ENCODE measurements at places on chromosomes 2 and 18.

- H3K4me3 ChIP-seq = no peak overlapping the region
- no peak overlapping the region for H3K27ac ChIP-seq
- no peak for DNase-seq
- H3K27me3 ChIP-seq = no peaks in the 10 kb centered on the region
These were observed 369.3 kb upstream of the KCNH7 start for GRCh38 chr2:163207693-163208370.

DNA sequence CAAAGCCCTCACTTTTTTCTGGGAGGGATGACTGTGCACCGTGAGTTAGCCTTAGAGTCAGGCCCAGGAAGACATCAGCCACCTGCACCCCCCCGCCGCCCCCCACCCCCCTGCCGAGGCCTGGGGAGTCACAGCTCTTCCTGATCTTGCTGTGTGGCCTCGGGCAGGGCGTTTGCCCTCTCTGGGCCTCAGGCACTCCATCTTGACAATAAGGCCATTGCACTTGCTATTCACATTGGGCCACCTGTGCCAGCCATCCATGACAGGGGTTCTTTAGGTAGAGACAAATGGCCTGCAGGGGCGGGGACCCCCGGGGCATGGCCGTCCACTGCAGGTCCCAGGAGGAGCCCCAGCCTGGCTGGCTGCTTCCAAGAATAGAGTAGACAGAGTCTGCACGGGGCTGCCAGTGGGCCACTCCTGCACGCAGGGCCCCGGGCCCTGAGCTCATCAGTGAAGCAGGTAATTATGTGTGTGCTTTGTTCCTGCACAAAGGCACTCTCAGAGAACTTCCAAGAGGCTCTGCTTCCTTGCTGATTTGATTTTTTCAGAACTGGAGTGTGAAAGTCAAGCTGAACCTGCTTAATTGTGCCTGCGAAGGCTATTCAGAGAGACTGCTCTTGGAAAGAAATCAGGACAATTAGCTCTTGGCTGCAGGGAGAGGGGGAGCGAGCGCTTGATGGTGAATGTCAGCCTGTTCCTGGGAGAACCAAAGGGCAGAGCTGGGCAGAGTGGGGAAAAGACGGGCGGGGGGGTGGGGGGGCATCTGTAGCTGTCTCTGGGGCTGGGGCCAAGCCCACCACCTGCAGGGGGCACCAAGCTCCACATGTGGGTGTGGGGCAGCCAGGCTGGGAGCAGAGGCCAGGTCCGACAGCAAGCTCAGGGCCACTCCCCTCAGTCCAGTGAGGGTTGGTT, 40.3 kb downstream of the RRM2 start:
- H3K4me1 ChIP-seq = no peaks in the 10 kb centered on the region
- no peak for DNase-seq
- no peaks in the 10 kb centered on the region for H3K27me3 ChIP-seq
- no peak overlapping the region for H3K4me3 ChIP-seq

DNA sequence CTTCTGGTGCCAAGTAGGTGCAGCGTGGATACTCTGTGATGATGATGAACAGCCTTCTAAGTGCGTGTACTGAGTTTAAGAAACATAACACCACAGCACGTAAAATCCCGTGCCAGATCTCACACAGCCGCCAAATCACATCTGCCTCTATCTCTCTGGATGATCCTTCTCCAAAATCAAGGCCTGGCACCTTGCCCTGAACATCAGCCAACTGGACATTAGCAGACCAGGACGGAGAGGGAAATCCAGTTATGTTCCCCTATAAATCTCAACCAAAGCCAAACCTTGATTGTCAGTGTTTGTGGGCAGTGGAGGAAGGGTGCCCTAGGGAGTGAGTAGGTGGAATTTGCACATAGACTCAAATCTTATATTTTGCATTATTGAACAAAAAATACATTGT, 164.3 kb downstream of the MIB1 start:
- H3K27ac ChIP-seq = no peak overlapping the region
- H3K27me3 ChIP-seq = no peaks in the 10 kb centered on the region
- H3K36me3 ChIP-seq = no peaks in the 10 kb centered on the region
- no peak overlapping the region for H3K4me3 ChIP-seq

GRCh38 chr2:237120916-237121315, 35.2 kb downstream of the COPS8 start:
- no peak overlapping the region for H3K4me3 ChIP-seq
- H3K4me1 ChIP-seq = peaks cover 15% of the 10 kb centered on the region
- H3K27me3 ChIP-seq = no peaks in the 10 kb centered on the region
- DNase-seq = no peak
- peak overlapping the region; percentile 59 for H3K27ac ChIP-seq

DNA sequence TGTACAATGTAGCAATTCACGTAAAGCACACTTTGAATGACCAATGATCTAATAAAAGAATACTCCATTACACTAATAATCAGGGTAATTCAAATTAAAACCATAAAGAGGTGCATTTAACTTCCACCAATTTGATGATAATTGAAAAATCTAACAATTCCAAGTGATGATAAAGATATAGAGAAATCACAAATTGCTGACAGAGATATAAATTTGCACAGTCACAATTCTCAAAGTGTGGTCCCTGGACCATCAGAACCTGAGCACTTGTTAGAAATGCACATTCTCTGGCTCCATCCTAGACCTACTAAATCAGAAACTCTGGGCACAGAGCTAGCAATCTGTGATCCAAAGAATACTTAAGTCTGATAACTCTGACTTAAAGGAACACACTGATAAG, 165.8 kb upstream of the DCC start:
- H3K27me3 ChIP-seq = no peaks in the 10 kb centered on the region
- H3K4me3 ChIP-seq = no peak overlapping the region
- H3K4me1 ChIP-seq = no peaks in the 10 kb centered on the region
- no peak overlapping the region for H3K27ac ChIP-seq
- DNase-seq = no peak
- H3K36me3 ChIP-seq = no peaks in the 10 kb centered on the region

DNA sequence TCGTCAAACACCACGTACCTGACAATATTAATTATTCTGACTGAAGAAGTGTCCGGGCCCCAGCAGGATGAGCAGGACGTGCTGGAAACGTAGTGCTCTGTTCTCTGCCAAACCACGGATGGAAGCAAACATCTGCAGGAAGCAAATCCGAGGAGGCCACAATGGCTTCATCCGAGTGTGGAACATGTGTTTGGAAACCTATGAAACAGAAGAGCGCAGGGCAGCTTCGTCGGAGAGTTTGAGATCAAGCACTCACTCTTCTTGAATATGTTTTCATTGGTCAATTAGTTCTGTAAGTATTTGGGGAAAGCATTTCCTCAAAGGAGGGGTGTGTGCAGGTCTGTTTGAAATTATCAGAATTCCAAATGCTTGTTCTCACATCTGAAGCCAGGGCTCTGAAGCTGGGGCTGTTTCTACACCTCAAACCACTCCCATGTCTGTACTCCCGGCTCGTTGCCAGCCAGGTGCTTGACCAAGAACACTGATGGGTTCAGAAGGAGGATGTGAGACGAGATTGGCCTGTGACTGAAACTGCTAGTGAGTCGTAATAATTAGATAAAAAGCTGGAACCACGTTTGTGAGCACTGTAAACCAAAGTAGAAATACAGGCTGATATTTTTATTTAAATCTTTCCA, 356.6 kb upstream of the SALL3 start:
- no peaks in the 10 kb centered on the region for H3K4me1 ChIP-seq
- DNase-seq = no peak
- H3K27me3 ChIP-seq = no peaks in the 10 kb centered on the region

GRCh38 chr2:112686348-112687217, 34.2 kb upstream of the NT5DC4 start:
- H3K36me3 ChIP-seq = no peaks in the 10 kb centered on the region
- no peak overlapping the region for H3K4me3 ChIP-seq
- DNase-seq = no peak
- H3K27me3 ChIP-seq = no peaks in the 10 kb centered on the region
- H3K4me1 ChIP-seq = no peaks in the 10 kb centered on the region

Data from esophagus squamous epithelium (tissue), 5 donors.